Activated CD4-positive, alpha-beta T cell treated with anti-CD3 and anti-CD28 coated beads, Interleukin-2, amount 50 U/mL, for 16 hours (primary cell): ENCODE measurements at places on chromosomes 1 and 21.
A peak's percentile ranks its signal among the peaks of the same experiment; 100 is the strongest.

DNA sequence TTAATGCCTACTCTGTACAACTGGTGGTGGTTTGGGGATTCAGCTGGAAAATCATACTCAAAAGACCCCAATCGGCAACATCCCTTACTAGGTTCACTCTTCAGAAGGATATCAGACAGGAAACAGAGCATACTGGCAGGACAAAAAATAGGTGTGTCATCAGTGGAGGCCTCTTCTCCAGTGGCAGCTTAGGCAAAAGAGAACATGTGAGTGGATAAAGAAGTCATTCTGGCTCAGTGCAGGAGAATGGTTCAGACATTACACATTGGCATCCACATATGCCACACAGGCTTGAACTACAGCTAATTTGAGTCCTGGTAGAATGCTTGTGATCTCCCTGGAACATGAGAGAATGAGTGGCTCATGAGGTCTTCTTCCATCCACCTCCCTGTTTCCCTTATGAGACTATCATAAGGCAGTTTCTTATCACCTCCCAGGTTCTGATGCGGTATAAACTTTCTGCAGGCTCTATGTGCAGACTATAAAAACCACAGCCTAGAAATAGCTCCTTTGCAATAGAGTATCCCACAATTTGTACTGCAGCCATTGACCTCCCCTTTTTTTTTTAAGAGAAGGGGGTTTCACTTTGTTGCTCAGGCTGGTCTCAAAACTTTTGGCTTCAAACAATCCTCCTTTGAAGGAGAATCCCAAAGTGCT is 24.7 kb downstream of the VAMP4 start:
- no peak for DNase-seq

GRCh38 chr1:75725266-75725665 is 757 bp downstream of the ACADM start:
- no peak for DNase-seq

DNA sequence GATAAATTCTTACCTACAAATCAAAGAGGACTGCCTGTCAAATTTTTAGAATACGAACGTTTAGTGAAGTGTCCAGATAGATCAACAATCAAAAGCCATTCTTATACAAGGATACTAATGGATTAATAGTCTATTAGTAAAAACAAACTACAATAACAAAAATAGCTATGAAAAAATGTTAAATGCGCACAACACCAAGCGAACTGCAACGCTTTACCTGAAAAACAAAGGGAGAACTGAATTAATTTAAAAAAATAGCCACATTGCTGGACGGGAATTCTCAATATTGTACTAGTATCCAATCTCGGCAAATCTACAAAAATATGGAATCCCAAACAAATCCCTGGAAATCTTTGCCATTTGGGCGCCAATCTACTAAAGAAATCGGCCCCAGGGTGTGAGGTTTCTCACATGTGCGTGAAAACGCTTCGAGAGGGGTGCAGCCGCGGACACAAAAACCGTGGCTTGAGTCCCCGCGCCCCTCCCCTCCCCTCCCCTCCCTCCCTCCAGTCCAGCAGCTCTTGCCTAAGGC is 55.6 kb downstream of the TRAF5 start:
- no peak for DNase-seq

DNA sequence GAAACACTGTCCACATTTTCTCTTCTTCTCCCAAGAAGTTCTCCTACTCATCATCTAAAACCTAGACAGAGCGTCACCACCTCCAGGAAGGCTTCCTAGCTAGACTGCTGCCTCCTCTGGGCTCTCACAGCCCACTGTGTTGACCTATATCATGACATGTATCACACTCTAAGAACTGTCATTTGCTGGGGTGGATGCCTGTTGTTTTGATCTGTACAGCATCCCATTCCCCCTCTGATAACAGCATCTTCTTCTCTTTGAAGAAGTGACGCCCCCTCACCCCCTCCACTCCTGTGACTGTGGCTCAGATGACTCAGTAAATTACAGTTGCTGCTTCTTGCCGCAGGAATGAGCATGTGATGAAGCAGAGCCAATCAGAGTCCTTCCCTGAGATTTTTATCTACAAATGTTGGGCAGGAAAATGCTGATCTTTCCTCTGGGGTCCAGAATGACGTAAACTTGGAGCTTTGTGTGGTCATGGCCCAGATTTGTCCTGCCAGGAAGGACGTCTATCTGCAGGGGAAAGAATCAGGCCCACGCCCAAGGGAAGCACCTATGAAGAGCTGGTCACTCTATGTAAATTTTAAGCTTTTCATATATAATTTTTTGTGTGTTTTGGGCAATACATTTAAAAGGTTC is 28.0 kb upstream of the FOXO6 start:
- DNase-seq: peak; percentile 48

GRCh38 chr1:243497939-243498681 is 242.3 kb downstream of the SDCCAG8 start:
- no peak for DNase-seq

- peak; percentile 6 for DNase-seq
Observed at GRCh38 chr21:37071561-37072273, 1.2 kb downstream of the PIGP start.

- DNase-seq: peak; percentile 83
Observed at GRCh38 chr1:27868932-27869718, 3.2 kb upstream of the THEMIS2 start.

DNA sequence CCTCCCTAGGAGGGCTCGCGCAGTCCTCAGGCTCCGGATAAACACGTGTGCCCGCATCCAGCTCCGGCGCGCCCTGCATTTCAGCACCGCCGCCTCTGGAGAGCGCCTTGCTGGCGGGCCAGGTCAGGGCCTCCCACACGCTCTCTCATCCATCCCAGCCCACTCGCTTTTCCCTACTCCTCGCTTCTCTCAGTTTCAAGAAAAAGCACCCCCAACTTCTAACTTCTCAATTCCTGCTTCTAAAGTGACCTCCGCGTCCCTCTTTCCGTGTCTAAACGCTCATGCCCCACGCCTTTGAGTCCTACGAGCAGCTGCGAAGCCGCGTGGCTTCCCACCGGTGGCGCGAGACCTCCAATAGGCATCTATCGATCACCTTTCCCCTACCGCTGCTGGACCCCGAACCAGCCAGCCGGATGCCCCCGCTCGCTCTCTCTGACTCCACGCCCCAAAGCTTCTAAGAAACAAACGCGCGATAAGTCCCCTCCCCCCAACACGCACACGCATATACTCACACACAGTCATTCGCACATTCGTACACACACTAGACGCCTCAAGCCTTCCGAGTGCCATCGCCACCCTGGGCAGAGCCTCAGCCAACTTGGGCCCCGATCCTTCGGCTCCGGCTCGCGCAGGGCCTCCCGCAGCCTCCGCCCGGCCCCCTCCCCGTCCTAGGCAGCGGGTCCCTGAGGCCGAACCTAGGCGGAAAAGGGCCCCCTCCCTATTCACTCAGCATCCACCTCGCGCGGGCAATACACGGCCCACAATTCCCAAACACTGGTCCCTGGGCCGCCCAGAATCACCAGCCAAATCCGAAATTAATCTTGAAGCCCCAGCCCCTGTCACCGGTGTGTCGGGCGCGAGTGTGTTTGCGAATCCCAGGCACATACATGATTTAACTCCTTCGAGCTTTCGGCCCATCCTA is 1.1 kb downstream of the NMNAT2 start:
- peak; percentile 25 for DNase-seq

DNA sequence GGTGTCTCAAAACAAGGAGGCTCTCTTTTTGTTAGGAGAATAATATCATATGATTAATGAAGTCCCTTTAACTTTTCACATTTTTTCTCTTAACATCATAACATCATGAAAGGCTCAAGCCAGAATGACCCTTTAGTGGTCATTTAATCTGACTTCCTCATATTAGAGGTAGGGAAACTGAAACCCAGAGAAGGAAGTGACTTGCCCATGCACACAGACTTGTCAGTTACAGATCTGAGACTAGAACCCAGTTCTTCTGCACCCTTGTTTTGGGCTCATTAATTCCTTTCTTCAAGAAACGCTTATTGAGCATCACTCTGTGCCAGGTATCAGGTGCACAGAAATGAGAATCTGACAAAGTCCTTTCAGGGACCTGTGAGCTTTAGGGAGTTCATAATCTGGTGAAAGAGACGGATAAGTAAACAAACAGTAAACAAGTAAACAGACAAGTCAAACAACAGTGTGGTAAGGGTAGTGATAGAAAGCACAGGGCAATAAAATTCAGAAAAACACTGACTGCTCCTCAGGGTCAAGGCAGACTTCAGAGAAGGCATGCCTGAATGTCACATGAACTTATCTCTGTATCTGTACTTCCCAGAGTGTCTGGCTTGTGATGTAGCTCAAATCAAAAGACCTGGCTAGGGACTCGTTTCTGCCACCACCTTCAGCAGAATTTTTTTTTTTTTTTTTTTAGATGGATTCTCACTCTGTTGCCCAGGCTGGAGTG is 38.3 kb upstream of the OSBPL9 start:
- DNase-seq: no peak

DNA sequence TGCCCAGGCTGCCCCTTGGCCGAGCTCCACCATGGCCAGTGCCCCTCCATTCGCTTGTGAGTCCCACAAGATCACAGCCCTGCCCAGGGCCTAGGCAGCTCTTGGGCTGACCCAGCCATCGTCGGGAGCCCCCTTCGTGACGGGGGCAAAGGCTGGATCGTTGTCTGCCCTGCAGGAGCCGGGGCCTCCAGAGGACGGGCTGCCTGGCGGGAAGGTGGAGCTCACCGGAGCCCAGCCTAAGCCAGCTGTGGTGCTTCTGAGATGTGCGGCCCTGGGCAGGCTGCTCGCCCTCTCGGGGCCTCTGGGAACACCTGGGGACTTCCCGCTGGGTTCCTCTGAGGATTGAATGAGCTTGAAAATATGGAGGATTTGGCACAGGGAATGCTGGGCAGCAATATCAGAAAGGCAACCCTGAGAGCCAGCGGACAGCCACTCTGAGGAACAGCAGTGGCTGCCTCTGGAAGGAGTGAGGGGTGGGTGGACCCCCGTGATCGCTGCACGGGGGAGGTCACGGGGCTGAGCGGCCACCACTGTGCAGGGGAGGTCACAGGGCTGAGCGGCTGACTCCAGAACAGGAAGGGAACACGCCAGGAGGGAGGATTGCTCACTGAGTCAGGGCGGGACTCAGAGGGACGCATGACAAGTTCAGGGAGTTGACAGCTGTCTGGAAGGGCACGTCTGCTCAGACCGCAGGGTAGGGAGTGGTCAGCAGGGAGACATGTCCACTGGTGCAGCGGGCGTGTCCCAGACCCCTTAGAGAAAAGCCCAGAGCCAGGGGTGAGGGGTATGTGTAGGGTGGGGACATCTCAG is 19.3 kb downstream of the TP73 start:
- DNase-seq: no peak

GRCh38 chr1:225914947-225915346 is 9.1 kb downstream of the PYCR2 start:
- DNase-seq: no peak

GRCh38 chr1:43783671-43784205 is 76.4 kb downstream of the ST3GAL3 start:
- no peak for DNase-seq

- peak; percentile 61 for DNase-seq
Observed at GRCh38 chr1:8424539-8425116, 106.7 kb downstream of the SLC45A1 start.

DNA sequence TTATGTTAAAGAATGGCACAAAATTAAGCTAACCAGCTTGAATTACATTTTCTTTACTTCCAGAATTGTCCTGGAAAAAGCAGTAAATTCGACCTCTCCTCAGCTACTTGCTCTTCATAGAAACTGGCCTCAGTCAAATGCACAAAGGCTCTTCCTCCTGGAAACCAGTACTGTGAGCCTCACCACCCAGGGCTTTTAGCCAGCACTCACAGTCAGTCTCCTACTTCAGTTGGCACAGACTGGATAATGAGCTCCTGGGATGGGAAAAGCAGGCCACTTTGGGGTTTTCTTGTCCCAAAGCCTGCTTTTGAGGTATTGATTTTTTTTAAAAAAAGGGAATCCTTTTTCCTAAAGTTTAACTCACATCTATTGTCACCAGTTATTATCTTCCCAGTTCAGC is 40.4 kb downstream of the SCYL3 start:
- no peak for DNase-seq

DNA sequence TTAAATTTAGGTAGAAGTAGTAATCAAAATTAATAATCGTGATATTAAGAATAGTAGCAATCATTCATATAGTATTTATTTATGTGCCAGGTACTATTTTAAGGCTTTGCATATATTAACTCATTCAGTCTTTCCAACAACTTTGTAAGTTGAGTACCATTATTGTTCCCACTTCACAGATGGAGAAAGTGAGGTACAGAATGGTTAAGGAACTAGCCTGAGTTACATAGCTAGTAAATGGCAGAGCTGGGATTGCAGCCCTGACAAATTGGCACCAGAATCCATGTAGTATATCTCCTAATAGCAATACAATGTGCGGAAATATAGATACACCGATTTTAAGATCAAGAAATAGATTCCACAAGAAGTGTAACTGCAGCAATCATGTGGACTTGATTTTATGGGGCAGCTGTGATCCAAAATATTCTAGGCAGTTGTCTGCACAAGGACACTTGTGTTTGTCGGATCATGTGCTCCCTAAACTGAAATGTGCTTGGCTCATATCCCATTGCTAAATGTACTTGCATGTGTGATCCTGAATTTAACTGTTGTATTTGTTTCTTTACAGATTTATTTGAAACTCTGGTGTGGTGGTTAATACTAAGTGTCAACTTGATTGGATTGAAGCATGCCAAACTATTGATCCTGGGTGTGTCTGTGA is 5.8 kb upstream of the GTF2B start:
- no peak for DNase-seq

DNA sequence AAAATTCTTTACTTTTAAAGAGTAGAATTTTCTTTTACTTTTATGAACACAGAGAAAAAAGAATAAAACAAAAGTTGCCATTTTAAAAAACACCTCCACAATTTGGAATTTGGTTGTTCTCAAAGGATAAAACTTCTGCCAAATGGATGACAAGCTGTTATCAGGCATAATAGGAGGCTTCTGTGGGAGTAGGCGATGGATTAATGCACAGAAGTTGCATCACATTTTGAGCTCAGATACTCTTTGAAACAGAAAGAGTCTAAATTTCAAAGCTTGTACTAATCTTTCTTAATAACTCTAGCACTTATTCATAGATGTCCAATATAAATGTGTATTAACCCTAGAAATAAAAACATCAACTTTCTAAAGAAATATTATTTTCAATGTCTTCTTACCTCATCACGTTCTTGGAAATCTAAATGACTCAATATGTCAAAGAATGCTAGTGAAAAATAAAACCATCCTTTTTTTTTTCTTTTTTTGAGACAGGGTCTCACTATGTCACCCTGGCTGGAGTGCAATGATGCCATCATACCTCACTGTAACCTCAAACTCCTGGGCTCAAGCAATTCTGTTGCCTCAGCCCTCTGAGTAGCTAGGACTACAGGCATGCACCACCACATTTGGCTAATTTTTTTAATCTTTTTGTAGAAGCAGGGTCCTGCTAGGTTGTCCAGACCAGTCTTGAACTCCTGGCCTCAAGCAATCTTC is 112.8 kb upstream of the USP25 start:
- DNase-seq: no peak

DNA sequence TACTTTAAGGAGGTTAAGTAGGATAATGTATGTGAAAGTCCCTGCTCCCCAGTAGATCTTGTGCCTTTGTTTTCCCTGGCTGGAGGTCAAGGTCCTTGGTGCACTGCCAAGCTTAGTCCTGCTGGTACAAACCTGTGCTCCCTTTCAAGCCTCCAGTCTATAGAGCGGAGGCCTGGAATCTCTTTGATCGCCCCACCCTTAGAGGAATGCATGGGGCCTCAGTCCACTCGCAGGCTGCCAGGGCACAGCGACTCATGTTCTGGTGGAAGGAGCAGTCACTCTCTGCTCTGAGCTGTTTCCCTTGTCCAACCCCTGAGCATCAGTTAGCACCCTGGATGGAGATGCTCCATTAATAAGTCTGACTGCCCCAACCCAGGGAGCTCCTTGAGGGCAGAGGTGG is 121.8 kb downstream of the HMGB4 start:
- DNase-seq: no peak

GRCh38 chr1:15425958-15426357 is 12.3 kb upstream of the CTRC start:
- DNase-seq: no peak
